Muscle of arm (tissue), 14 donors: ENCODE measurements at places on chromosomes 7 and 10.
A peak's percentile ranks its signal among the peaks of the same experiment; 100 is the strongest.

GRCh38 chr7:88224601-88225275 is 4.9 kb upstream of the SRI start:
- no peak for DNase-seq

- DNase-seq = peak; percentile 91
These were observed 6.1 kb downstream of the NYAP1 start for GRCh38 chr7:100489824-100490223.

DNA sequence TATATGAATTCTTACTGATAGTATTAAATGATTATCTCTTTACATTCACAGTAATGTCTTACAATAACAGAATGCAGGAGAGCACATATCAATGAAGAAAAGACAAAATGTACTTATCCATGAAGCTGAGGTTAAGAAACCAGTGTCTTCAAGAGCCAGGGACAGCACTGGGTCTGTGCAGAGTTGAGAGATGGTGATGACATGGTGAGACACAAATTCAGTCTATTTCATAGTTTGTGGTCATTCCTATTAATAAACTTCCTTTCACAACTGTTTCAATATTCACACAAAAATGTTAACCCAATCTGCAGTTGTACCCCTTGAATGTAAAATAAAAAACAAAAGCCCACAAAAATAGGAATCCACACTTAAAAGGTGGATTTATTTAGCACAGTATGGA is 5.3 kb upstream of the MAGI2 start:
- DNase-seq = no peak

DNA sequence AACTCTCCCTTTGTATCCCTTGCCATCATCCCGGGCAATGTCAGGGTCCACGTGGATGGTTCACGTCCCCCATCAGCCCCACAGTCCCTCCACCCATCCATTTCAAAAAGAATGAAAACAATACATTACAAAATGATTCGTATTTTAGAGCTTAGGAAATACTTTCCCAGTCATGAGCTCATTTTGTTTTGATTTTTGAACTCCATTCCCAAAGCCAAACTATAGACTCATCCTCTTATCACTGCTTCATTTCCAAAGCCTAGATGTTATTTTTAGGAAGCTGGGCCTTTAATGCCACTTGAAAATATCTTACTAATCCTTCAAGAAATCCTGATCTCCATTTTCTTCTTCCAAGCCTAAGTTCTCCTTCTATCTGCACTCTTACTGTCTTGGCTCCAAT is 72.1 kb downstream of the WNT2 start:
- no peak for DNase-seq
